ENCODE measurements at places on chromosomes 1 and 21. TPM values are rescaled to one million over a fixed set of nuclear protein-coding genes. Genes with fewer than 3 reads are reported as not detected.

Gene OLIG2
- not detected for total RNA-seq

Gene AMIGO1
- 5.8 TPM for total RNA-seq

Gene C1orf185
- not detected for total RNA-seq

Gene CCDC17
- total RNA-seq = 0.64 TPM

DNA sequence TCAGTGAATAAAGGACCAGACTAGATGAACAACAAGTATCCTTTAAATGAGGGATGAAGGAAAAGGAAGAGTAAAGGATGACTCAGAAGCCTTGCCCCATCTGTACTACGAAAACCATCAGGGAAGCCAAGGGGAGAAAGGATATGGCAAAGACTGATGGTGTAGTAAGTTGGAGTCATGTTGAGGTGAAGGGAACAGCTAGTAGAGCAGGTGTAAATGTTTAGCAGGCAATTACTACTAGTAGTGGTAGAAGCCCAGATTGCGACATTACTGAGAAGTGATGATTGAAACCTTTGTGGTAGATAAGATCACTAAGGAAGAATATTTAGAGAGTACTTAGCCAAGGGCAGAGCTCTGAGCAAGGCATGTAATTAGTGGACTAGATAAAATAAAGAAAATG is 84.0 kb downstream of the PHTF1 start:
- no peak for DNase-seq

DNA sequence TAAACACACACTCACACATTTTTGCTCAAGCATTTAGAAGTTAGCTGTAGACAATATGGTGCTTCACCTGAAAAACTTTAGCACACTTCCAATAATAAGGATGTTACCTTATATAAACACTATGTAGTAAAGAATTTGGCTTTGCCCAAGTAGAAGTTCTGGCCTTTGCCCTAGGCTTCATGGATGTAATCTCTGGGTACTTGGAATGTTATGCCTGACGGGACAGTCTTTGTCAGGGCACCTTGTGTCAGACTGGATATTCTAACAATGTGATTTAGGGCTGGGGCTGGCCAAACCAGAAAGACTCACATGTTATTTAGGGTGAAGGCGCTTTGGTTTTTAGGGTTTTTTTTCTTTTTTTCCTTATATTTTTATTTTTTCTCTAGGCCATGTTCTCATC is 34.8 kb upstream of the TRIM33 start:
- no peak for DNase-seq

GRCh38 chr21:43361493-43362296 is 65.2 kb downstream of the SIK1 start:
- DNase-seq = no peak

GRCh38 chr1:79501153-79501552 is 494.6 kb upstream of the ADGRL4 start:
- DNase-seq = no peak

DNA sequence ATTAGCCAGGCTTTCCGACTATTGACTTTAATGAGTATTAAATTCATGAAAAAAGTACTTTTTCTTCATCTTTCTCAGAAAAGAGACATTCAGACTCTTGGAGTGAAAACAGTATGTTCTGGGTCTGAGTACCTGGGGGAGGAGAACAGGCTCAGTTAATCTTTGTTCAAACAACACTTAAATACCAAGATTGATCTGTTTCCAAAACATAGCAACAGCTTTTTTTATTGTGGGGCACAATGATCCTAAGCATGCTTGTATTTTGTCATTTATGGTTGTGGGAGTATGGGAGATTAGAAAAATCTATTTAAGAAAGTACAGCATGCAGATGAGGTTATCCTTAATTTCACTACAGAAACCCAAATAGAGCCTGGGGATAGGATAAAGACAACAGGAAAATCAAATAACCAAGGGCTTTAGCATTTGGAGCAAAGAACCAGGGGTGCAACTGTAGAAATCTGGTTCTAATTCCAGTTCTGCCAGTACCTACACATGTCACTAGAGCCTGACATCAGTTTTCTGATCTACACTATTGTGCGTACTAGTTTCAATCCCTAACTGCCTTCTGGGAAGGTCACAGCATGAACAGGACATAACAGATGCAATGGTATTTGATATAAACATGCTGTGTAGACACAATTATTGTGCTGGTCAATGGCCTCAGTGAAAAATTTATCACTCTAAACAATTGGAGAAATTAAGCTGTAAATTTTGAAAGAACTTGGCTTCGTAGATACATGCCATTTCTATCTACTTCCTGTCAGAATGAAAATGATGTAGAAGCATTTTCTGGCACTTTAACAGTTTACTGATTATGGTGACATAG is 91.2 kb downstream of the KCNK1 start:
- no peak for DNase-seq

DNA sequence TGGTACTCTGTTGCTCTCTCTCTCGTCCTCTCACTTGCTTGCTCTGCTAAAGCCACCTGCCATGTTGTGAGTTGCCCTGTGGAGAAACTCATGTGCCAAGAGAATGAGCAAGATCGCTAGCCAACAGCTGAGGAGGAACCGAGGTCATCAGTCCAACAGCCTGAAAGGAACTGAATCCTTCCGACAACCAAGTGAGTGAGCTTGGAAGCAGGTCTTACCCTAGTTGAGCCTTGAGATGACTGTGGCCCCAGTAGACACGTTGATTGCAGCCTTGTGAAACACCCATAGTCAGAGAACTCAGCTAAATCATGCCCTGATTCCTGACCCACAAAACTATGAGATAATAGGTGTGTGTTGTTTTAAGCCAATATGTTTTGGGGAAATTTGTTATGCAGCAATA is 48.1 kb upstream of the BACH1 start:
- DNase-seq = no peak

DNA sequence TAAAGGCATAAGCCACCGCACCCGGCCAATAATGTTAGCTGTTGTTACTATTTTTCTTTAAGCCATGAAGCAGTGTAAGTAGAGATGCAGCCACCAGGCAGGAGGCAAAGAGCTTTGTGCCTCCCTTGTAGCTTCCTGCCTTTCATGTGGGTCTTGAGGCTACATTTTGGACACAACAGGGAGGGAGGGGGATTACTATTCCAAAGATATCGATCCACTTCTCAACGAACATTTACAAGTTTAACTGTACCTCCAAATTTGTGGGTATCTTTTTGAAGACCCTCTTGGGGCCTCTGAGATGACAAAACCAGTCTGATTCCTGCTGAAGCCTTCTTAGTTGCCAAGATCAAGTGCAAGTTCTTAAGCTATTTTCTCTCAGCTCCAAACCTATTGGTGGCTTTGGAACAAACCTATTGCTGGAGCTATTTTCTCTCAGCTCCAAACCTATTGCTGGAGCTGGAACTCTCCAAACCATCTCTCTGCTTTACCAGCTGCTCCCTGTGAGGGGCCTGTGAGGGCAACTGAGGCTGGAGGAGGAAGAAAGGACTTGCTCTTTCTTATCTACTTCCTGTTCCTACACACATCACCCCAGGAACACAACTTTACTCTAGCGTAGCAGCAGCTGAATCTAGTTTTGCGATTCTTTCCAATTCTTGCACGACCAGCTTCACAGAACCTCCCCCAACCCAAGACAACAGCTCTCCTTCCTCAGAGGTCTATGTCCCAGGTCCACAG is 16.1 kb upstream of the RCAN3 start:
- DNase-seq = no peak

DNA sequence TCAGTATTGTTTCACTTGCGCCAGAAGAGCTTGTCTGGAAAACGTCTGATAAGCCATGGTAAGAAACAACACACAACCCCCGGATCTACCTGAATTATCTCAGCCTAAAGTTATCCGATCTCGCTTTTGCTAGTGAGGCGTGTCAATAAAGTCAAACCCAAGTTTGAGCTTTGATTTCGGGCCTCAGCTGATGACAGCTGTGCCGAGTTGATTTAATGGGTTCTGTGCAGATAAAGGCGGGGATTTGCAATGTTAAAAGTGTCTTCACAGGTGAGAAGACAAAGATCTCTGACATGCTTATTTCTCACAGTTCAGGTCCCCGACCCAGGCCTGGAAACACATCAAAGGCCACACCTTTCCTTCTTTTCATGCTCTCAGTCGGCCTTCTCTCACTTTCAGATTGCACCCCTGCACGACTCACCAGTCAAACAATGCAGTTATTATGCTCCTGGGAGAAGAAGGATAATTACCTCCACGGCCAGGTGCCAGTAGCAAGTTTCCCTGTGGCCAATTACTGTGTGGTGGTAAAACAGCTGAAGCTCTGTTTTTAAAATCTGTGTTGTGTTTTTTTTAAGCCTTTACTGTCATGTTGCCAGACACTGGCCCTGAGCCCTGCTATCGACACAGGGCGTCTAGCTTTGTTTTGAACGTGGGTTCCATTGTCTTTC is 245.3 kb upstream of the RUNX1 start:
- no peak for DNase-seq

DNA sequence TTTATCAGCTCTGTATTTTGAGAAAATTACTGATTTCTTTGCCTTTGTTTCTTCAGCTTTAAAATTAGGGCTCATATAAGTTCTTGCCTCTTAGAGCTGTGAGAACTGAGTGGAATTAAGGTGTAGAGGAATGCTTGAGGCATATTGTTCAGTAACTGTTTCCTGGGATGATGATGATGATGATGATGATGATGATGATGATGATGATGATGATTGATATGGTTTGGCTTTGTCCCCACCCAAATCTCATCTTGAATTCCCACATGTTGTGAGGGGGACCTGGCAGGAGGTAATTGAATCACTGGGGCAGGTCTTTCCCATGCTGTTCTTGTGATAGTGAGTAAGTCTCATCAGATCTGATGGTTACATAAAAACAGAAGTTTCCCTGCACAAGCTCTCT is 118.7 kb downstream of the CHRM3 start:
- DNase-seq = no peak

- DNase-seq = no peak
Observed at GRCh38 chr1:206931709-206932108, 10.0 kb upstream of the FCMR start.

DNA sequence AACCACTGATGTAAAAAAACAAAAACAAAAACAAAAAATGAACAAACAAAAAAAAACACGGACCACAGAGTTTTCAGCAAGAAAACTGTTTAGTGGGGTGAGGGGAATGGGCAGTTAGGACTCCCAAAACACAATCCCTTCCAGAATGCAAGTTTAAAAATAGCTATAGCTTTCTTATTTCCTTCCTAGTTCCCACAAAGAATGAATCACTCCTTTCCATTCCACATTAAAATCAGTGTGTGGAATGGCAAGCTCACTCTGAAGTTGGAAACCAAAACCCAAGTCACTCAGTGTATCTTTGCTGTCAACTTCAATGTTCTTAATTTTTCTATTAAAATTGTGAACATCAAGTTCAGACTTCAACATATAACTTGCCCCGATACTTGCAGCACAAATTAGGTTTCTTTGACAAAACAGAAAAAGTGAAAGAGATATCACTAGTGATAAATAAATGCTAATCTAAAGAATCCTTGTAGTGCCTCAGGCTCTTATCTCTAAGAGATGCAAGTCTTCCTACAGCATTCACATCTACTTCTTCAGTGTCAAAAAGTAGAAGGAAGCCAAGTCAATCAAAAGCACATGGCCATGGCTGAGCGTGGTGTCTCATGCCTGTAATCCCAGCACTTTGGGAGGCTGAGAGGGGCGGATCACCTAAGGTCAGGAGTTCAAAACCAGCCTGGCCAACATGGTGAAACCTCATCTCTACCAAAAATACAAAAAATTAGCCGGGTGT is 45.5 kb downstream of the TOR3A start:
- no peak for DNase-seq

DNA sequence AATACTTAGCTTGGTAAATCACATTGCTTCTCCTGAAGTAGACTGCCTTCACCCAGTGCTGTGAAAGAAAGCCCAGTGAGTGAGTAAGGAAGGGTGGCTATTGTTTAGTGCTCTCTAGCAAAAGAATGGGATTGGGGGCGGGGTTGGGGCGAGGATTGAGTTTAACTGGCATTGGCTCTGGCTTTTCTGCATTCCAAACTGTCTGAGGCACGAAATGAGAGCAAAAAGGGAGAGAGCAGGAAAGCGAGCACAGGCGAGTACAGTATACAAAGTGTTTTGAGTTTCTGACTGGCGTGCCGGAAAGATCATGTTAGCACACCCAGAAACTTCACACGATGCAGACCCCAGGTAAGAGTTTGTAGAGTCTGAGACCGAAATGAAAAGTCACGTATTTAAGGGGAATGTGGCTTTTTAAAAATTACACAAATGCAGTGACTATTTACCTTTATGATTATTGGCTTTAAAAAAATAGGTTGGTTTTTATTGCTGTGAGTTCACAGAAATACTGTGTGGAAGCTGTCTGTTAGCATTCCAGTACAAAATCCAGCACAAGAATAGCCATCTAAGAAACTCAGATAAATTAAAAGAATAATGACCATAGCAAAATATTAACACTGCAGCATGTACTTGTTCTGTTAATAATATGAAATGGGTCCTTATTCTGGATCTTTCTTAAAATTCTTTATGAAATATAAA is 155.4 kb downstream of the CLEC20A start:
- peak; percentile 58 for DNase-seq

Data from pancreas (tissue), 10 donors.